ENCODE measurements at places on chromosomes 5 and 9.

DNA sequence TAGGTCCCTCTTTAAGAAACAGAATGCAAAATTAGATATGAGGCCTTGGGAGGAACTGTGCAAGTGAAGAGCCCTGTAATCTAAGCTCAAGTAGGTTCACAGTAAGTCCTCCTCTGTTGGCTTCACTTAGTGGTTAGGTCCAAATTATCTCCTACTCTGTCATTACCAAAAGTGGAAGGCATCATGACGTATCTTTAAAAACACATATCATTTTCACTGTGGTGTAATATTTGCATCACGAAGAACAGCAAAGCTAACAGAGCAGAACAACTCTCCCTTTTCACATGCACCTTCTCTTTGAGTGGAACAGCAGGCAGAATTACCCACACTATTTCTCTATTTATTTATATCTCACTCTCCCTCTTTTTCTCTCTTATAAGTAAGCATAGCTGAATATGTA, 240.5 kb upstream of the CCNH start:
- no peak for DNase-seq

DNA sequence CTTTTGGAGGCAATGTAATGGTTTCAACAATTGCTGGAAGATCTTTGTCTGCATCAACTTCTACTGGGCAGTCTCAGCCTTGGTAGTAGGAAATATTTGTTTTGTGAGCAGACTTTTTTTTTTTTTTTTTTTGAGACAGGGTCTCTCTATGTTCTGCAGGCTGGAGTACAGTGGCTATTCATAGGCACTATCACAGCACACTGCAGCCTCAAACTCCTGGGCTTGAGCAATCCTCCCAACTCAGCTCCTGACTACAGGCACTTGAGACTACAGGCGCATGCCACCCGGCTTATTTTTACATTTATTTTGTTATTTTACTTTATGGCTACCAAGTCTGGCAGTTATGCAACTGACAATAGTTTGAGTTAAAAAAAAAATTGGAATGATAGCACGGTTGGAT, 187.3 kb downstream of the SNX18 start:
- DNase-seq = no peak

DNA sequence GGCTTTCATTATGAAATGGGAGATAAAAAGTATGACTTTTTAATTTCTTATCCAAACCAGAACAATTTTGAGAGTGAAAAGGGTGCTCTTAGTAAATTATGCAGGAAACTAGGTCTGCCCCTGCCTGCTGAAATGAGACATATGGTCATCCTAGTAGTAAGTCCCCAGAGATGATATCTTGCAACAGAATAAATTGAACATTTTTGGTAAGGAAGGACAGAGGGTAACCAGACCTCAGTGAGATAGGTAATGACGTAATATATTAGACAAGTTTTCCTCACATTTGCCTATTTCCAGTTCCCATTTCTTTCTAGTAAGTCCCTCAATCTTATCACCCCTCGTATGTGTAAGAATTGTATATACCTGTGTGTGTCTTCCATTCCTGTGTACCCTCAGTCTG, 91.8 kb downstream of the EQTN start:
- DNase-seq = no peak

DNA sequence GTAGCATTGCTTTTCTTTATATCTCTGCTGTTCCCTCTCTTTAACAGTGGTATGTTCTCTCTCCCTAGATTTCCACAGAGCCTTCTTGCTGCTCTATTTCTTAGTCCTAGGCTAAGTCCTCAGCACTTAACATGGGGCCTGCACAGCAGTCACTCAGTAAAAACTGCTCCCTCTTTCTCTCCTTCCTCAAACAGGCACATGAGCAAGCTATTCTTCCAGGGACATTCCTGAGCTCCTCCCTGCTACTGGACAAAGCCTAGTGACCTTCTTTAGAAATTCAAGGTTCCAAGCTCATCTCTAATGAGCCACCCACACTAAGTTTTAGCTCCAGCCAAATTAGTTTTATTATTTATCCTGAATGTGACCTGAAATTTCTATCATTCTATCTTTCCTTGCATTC, 39.5 kb downstream of the TRIM32 start:
- DNase-seq = no peak

DNA sequence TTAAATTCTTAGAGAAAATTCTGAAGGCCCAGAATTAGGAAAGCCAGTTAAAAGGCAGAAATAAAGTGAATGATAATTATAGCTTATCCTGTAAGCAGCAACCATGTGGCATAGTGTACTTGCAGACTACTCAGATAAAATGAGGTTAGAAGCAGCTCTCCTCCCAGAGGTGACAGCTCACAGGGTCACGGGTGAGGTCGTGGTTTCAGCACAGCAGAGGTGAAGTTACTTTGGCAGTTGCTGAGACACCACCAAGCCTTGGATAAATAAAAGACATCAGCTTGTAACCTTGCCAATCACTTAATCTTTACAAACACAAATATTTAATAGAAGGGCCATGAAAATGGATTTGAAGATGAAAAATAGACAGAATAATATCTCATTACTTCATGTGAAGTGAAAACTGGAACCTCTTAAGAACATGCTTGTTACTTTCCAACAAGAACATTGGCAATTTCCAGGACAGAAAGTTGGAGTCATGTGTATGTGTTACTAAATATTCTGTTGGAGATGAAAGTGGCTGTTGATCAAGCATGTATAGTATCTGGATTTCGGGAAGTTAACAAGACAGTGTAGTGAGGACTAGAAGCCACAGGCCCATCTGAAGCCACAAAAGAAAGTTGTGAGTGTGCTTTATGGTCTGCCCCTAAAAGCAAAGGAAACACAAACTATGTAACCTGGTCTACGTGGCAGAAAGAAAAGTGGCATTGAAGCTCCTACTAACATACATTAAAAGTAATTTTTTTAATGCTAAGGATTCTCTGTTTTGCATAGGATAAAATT, 134.4 kb downstream of the ERCC6L2 start:
- peak; percentile 40 for DNase-seq

DNA sequence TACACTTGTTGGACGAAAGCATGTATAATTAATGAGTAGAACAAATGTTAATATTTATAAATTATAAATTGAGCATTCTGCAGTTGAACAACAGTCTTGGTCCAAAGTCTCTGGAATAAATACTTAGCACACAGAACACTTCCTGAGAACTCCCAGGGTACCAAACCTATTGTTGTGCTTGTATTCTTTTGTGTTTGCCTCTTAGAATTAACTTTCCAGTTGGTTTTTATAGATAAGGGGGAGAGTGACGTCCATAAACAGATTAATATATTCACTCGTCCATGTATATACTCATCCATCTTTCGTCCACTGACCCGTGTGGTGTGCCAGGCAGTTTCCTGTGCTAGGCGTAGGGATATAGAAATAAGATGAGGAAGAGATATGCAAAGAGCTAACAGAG, 62.3 kb upstream of the TGFBR1 start:
- DNase-seq = no peak

DNA sequence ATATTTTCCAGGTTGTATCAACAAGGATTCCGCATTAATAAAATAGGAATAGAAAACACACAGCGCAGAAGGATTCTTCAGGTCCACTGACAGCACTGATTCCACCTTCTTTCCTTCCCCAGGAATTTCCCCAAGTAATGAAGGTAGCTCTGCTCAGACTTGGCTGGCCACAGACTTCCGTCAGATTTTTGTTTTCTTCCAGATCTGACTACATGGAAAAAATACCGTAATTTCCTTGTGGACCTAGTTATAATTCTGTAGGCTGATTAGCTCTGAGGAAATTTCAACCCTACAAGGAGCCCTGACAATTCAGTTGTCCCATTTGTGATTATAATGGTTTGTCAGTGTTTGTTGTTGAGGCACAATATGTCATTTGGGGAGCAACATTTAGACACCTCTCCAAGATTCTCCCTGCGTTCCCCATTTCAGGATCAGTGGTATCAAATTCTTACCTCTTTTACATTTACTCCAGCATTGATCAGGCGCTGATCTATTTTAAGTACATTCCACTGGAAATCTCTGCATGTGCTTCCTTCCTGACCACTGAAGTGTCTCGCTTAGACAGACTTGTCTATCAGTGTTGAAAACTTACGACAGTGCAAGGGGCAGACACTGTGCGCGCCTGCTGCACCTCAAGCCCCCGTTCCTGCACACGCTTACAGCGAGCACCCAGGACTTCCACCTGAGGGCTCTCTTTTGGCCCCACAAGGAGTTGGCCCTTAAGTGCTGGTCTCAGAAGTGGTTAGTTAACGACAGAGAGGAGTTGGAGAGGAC, 94.8 kb downstream of the LHFPL2 start:
- no peak for DNase-seq

- DNase-seq = no peak
These were observed 486.7 kb downstream of the RAB3C start for GRCh38 chr5:59069438-59070079.

- no peak for DNase-seq
These were observed 94.2 kb upstream of the COL5A1 start for GRCh38 chr9:134547161-134548100.

GRCh38 chr9:106307670-106308069, 555.3 kb upstream of the ZNF462 start:
- DNase-seq = no peak

- DNase-seq = no peak
These were observed 966.0 kb upstream of the COX7C start for GRCh38 chr5:85651731-85652130.

Data from stimulated activated CD8-positive, alpha-beta memory T cell treated with anti-CD3 and anti-CD28 coated beads, Interleukin-7, amount 100 ng/mL, for 1 hour (primary cell).